ENCODE measurements at places on chromosomes 3 and 15. TPM values are rescaled to one million over a fixed set of nuclear protein-coding genes. Genes with fewer than 3 reads are reported as not detected.

GRCh38 chr3:82743196-82743595 is 981.8 kb upstream of the GBE1 start:
- DNase-seq, result no peak

DNA sequence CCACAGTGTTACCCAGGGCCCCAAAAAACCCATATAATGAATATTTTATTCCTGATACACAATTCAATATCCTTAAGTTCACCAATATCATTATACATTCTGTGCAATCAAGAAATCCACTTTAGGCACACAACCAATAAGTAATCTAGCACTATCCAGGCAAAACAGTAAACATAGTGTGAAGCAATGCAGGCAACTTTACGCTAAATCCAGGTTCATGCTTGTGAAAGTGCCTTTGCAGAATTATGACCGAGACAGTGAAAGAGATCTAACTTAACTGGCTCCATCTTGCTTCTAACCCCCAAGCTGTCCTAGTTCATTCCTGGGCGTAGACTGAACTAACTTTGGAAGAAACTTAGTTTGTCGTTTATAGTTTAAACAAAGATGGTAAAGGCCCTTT is 34.2 kb upstream of the INO80 start:
- no peak for DNase-seq

GRCh38 chr15:48619446-48619845 is 26.1 kb downstream of the FBN1 start:
- no peak for DNase-seq

- no peak for DNase-seq
Measured at GRCh38 chr15:76368122-76368621, 31.6 kb downstream of the ISL2 start.

GRCh38 chr3:25419251-25419650 is 8.8 kb upstream of the RARB start:
- DNase-seq, result no peak

DNA sequence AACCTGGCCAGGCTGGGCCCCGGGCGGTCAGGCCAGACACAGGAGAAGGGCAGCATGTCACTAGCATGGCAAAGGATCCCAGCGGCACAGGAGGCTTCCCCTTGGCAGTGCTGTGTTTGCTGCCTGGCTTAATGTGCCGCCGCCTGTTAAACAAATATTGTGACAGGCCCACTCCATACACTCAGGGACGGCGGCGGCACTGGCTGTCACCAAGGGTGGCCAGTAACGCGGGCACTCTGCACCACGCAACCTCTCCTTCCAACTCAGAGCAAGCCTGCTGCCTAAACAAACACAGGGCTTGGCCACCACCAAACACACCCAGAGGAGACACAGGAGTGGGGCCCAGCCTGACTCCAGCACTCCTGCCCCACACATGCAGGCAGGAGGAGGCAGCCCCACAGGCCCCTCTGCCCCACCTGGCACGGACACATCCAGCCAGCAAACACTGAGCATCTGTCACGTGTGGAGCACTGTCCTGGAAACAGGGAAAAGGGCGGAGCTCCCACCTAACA is 48.0 kb downstream of the TPRA1 start:
- peak; percentile 95 for DNase-seq

DNA sequence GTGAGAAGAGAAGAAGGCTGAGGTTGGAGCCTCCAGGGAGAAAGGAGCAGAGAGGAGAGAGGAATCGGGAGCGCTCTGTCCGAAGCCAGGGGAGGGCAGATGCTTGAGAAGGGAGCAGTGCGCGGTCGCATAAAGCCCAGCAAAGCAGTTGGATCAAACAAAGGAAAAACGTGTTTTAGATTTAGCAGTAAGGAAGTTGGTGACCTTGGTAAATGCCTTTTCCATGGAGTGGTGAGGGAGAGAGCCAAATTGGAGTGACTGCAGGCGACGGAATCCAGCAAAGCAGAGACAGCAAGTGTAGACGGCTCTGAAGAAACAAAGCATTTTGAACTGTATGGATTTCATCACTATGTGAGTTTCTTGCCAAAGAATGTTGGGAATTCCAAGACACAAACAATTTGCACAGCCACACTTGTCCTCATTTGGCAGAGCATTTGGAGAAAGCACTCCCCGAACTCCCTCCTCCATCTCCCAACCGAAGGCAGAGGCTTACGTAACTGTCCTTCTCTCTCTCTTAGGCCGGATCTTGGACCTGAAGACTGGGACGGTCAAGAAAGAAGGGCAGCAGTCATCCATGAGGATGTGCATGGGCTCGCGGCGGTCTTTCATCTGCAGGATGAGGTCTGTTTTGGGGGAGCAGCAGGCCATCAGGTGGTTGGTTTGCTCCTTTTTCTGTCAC is 103.6 kb downstream of the ARNT2 start:
- DNase-seq, result no peak

DNA sequence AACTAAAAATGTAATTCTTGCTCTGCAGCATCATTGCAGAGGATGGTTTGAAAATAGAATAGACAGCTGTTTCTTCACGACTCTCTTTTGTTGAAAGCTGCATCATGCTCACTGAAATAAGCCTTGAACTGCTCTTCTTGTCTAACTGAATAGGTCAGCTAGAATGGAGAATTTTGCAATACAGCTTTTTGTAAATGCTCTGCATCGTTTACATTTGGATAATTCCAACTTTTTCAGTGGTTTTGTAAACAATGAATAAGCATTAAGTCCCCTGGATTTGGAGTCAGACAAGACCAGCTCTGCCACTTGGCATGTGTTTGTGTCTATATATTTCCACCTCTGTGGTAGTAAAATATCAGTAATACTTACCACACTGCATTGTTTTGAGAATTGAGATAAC is 95.2 kb downstream of the PLSCR2 start:
- no peak for DNase-seq

DNA sequence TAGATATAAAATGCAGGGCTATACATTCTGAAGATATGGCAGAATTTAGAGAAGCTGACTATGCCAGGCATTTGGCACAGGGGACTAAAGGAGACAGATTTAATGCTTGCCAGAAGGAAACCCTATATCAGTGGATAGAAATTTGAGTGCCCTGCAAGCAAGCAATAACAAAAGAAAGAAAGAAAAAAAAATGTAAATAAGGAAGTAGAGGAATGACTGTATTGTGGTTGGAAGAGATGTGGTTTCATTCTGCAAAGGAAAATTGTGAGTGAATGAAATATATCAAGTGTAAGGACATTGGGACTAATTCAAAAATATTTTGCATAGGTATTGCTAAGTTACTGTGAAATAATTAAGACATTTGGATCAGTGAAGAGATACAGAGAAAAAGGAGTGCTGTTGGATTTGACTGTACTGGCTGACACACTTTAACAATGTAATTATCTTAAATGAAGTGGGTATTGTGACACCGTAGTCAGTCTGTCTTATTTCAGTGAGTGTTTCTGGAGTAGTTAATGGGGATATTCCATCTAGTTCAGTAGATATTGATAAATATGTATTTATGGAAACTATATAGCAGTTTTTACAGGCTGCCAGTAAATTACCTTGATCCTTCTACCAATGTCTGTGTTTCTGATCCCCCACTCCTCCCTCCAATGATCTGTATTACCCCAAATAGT is 418.2 kb downstream of the CNTN4 start:
- DNase-seq, result no peak

DNA sequence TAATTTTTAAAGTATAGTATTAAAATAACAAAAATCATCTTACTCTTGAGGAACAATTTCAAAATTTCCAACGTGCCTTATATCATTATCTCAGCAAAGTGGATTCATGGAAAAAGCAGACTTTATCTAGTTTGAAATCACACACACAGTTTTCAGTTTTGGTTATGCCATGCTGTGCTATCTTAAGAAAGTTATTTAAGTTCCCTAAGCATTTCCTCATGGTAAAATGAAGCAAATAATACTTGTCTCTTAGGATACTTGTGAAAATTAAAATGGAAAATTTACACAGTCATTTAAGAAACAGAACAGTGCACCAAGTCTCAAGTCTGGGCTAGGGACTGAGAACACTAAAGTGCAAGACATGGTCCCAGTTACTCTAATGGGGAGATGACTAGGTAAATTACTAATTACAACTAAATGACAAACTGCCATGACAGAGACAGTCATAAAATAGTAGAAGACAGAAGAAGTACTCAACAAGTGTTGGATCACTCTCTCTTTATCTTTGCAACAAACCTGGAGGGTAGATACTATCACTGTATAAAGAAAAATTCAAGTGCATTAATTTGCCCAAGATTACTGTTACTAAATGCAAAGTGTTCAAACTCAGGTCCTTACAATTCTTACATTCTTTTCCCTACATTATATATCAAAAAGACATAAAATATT is 44.8 kb downstream of the DMXL2 start:
- no peak for DNase-seq

DNA sequence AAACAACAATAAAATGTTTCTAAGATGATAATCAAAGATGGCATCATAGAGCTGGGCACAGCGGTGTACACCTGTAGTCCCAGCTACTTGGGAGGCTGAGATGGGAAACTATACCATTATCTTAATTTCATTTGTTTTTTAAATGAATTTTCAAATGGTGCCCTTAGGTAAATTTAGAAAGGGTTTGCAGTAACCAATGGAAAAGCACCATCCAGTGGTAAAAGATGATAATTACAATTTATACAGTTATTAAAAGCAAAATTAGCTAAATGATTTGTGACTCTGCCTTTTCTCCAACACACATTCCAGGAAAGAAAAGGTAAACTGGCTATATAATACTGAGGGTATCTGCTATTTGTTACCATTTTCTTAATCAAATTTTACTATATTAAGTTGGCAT is 14.4 kb upstream of the ANKRD28 start:
- DNase-seq, result no peak

- DNase-seq, result peak; percentile 80
Measured at GRCh38 chr3:55526332-55527030, 39.4 kb upstream of the WNT5A start.

- no peak for DNase-seq
Measured at GRCh38 chr15:56934269-56934668, 15.8 kb downstream of the TCF12 start.

DNA sequence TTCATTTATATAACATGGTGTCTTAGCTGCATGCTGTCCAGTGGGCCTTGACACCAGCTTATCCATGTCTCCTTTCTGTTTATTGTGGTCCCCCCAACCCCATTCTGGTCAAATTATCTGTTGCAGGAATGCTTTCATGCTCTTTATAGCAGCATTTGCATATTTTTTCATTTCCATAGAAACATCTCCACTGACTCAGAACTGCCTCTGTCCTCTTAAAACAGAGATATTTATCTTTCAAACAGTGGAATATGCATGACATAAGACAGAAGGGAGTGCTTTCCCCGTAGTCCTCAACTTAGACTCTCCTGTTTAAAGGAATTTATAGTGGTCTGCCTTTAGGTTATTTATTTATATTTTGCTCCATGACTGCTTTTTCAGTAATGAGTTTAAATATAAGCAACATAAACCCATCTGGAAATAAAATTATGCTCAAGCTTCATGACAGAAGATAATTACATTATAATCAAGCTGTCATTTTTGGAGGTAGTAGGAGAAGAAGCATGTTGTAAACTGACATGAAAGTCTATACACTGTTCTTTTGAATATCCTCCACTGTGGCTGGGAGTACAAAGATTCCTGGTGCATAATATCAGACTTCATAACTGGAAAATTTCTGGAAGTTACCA is 179.5 kb upstream of the CD96 start:
- no peak for DNase-seq

DNA sequence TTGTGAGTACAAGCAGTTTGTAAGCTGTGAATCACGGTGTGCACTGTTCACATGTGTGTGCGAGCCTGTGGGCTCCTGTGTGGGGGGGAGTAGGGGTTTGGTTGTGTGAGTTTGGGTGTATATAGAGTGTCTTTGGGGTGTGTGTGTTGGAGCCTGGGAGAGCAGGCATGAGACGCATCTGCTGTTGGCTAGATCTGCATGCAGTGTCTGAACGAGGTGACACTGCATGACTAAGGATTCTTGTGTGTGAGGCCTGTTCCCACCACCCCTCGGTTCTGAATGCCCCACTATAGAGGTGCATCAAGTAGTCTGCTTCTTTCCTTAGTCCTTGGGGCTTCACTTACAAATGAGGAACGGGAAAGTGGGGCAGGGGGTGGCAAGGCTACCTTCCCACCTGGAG is 68.4 kb downstream of the MAGEF1 start:
- DNase-seq, result no peak

DNA sequence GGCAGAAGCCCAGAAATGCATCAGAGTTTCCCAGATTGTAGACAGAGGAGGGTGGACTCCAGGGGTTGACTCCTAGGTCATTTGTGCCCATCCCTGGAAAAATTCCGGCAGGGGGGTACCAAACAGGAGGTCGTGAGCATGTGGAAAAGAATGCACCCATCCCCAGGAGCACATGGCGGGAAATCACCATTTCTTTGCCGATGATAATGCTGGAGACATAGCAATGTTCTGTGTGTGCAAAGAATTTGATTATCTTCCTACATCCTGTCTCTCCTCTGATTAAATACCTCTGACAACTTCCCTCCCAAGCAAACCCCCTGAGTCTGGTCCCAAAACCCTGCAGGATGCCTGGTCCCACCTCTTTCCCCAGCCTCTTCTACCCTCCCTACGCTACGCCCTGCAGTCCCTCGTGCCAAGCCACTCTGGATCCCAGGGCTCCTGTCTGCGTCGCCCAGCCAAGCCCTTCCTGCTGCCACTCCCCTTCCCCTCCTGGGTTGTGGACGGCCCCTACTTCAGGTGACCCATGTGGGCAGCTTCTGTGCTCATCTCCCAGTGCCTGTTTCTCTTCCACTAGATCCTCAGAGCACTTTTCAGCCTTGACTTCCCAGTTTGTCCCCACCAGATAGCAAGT is 15.8 kb downstream of the WNT7A start:
- no peak for DNase-seq

DNA sequence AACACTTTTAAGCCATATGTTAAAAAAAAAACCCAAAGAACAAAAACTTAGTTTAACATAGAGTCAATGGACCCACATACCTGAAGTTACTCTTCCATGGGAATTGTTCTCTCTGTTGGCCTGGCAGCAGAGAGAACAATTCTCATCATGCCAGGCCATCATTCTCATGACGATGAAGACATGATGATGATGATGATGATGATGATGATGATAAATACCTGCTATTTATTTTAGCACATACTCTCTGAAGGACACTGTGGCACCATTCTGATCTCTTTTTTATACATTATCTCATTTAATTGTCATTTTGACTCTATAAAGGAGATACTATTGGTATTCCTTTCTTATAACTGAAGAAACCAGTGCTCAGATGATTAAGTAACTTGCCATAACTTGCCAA is 366.9 kb downstream of the MFSD1 start:
- no peak for DNase-seq

GRCh38 chr15:59543721-59544547 is 67.6 kb upstream of the GCNT3 start:
- DNase-seq, result no peak

WDR49 gene
- total RNA-seq, result not detected

CRYGS gene
- total RNA-seq, result 2.6 TPM

SLC9C1 gene
- total RNA-seq, result not detected

ACTC1 gene
- total RNA-seq, result not detected

CHRM5 gene
- total RNA-seq, result not detected

COL7A1 gene
- 2.5 TPM for total RNA-seq

ASB14 gene
- not detected for total RNA-seq

SH3GL3 gene
- not detected for total RNA-seq

VEPH1 gene
- total RNA-seq, result 0.58 TPM

CDC25A gene
- total RNA-seq, result 0.58 TPM
